Liver (tissue), 10 donors: ENCODE measurements at places on chromosomes 2 and 18.

DNA sequence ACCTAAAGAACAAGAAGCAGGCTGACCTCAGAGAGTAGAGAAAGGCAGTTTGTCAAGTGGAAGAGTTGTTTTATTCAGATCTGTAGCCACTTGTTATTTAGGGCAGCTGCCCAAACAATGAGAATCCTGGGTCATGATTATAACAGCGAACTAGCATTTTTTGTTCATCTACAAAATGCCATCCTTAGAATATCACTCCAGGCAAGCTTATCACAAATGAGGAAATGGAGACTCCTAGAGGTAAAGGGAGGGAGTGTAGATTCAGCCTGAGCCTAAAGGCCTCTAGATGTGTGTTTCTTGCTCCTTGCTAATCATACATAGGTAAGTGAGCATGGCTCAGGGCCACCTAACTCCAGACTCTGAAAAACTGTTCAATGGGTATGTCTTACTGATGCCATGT, 126.1 kb downstream of the HNMT start:
- no peaks in the 10 kb centered on the region for H3K36me3 ChIP-seq
- H3K4me1 ChIP-seq = peaks cover 6% of the 10 kb centered on the region
- no peak overlapping the region for H3K4me3 ChIP-seq
- no peak for DNase-seq
- H3K27ac ChIP-seq = no peak overlapping the region

DNA sequence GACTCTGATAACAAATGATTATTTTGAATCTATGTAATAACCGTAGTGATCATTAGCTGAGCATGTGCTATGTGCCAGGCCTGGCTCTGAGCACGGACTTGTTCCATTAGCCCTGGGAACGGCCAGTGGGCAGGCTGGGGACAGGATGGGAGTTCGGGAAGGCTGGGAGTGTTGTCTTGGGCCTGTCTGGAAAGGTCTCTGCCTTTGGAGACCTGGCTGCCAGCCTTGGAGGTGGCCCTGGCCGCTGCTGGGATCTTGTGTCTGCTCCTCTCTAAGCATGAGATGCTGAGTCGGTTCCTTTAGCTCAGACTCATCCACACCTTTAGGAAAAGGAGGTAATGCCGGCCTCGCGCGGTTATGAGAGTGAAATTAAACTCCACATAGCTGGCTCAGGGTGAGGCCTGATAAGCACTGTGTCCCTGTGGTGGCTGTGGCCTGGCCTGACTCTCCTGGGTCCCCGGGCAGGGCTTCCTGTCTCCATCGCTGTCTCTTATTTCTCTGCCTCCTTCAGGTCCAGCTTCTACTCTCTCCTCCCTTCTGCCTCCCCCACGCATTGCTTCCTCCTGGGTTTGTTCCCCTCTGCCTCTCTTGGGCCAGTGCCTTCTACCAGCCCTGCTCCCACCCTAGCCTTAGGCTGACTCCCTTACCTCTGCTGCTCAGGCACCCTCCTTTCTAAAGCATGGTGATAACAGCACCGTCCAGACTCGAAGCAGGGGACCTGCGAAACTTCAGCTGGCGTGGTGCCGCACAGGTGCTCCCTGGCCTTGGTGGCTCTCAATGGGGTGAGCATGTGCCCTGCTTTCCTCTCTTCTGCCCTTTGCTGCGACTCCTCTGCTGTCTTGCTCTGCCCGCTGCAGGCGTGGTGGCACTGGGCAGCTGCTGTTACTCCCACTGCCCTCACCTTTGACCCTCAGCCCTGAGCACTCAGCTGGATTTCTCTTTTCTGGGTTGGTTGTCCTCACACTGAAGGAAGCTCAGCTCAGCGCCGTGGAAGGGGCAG, 41.8 kb downstream of the NCK2 start:
- H3K4me3 ChIP-seq = no peak overlapping the region
- H3K4me1 ChIP-seq = no peaks in the 10 kb centered on the region
- H3K27ac ChIP-seq = no peak overlapping the region
- DNase-seq = no peak
- no peaks in the 10 kb centered on the region for H3K36me3 ChIP-seq
- no peaks in the 10 kb centered on the region for H3K27me3 ChIP-seq

DNA sequence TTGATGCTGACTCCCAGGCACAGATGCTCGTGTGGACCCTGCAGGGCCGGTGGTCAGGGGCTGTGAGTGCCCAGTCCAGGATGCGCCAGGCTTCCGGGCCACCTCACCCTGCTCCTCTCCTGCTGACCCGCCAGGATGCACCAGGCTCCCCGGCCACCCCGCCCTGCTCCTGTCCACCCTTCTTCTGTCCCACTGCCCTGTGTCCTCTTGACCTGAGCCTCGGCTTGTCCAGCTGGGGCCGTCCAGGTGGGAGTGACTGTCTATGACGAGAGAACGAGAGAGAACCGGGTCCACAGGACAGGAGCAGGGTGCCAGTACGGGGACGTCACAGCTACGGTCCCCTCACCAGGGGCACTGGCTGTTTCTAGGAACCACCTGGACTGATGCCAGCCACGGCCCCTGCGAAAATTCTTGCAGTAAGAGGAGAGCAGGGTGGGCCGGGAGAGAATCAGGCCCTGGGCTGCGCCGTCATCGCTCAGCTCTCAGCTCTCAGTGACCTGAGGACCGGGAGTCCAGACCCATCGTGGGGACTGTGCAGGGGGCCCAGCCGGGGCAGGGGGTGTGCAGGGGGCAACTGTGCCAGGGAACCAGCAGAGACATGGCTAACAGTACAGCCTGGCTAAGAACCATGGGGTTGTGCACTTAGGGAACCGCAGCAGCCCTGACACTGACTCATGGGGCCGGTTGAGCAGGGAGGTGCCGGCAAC, 12.9 kb upstream of the NFATC1 start:
- no peaks in the 10 kb centered on the region for H3K4me1 ChIP-seq
- no peak overlapping the region for H3K27ac ChIP-seq
- H3K27me3 ChIP-seq = no peaks in the 10 kb centered on the region
- peaks cover 5% of the 10 kb centered on the region for H3K36me3 ChIP-seq
- no peak for DNase-seq

DNA sequence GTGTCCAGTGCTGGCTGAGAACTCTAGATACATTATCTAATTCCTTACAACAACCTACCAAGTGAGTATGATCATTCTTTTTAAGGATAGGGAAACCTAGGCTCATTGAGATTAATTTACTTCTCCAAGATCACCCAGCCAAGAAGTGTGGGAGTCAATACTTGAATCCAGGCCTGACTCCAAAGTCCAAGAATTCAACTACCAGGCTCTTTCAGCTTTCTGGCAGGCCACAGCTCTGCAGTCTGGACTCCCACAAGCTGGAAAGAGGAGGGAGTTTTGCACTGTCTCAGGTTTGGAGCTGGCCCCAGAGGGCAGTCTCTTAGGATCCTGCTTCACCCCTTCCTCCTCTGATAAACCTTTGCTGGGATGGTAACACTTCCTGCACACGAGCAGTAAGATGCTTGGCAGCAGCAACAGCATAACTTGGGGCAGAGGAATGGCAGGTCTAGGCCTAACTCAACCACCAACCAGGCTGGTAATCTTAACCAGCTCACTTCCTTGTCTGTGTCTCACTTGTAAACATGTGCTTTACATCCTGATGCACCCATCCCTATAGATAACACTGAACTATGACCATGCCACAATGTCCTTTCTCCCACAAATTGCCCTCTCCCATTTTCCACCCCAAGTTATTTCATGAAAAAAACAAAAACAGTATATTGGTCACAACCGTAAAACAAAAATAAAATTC, 111.1 kb upstream of the ACAA2 start:
- H3K27ac ChIP-seq = no peak overlapping the region
- no peaks in the 10 kb centered on the region for H3K27me3 ChIP-seq
- H3K4me1 ChIP-seq = no peaks in the 10 kb centered on the region

DNA sequence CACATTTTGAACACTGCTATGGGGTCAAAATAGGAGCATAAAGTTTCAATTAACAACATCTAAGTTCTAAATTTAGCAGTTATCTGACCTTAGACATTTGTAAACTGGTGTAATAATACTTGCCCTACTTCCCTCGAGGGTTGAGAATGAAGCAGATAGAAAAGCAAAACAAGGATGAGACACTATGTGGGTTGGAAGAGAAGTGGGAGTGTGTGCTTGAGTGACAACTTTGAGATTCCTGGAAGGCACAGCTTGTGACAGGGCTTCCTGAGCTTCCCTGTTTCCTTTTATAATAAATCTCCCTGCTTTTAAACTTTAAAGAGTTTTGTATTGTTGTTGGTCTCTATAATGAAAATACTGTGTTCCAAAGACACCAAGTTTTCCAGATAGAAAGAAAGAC, 128.6 kb upstream of the CHST9 start:
- DNase-seq = no peak
- no peak overlapping the region for H3K27ac ChIP-seq
- no peaks in the 10 kb centered on the region for H3K36me3 ChIP-seq
- H3K4me3 ChIP-seq = no peak overlapping the region
- no peaks in the 10 kb centered on the region for H3K4me1 ChIP-seq
- H3K27me3 ChIP-seq = no peaks in the 10 kb centered on the region

- H3K27me3 ChIP-seq = no peaks in the 10 kb centered on the region
- no peaks in the 10 kb centered on the region for H3K4me1 ChIP-seq
- DNase-seq = no peak
- no peak overlapping the region for H3K27ac ChIP-seq
Observed at GRCh38 chr18:34467058-34467457, 242.3 kb upstream of the NOL4 start.

DNA sequence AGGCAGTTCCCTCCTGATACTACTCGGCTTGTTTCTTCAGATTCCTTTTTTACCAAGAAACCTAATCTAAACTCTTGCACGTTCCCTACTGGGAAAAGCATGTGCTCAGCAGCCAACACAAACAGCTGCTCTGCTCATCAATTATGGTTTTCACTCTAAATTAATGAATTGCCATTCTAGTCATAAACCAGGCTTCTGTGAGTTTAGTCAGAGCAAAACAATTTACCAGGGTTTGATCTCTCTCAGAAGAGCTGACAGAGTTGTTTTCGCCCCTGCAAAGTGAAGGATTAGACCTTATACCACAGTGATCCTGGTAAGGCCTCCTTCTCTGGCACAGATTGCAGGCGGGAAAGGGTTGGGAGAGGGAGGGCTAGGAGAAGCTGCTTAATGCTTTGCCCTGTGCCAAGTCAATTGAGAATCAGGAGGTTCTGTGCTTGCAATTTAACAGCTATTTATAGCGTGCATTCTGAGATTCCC, 57.2 kb downstream of the REEP1 start:
- H3K36me3 ChIP-seq = no peaks in the 10 kb centered on the region
- no peaks in the 10 kb centered on the region for H3K27me3 ChIP-seq
- no peaks in the 10 kb centered on the region for H3K4me1 ChIP-seq
- H3K4me3 ChIP-seq = no peak overlapping the region

DNA sequence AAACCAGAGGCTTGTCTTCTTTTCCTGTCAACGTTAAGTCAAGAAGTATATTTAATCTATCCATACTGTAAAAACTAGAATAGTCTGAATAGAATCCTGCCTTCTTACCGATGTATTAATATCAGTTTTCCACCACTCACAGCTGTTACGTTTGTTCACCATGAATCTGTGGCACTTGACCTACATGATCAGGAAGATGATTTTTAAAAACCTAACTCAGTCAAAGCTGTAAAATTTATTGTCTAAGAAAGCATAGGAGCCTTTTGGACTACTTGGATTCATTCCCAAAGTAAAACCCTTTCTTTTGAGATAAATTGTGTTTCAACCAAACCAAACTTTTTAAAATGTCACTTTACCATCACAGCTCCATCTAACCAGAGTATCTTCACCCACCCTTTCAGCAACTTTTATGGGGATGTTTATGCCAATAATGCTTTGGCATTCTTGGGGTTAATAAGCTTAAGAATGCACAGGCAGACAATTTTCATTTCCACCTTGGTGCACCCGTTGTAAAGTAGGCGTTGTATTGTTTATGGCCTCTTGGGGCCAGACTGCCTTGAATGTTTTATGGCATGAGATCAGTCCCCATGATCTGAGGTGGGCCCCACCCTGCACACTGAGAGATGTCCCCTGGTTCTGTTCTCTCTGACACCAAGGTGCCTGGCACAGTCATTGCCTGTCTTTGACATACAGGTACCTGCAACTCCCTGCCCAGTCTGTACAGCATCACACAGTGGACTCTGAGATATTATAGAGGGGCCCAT, 176.2 kb upstream of the EPAS1 start:
- H3K27me3 ChIP-seq = no peaks in the 10 kb centered on the region
- H3K4me3 ChIP-seq = no peak overlapping the region
- H3K36me3 ChIP-seq = peaks cover 1% of the 10 kb centered on the region
- DNase-seq = no peak

- DNase-seq = no peak
- peaks cover 43% of the 10 kb centered on the region for H3K36me3 ChIP-seq
Observed at GRCh38 chr2:127270663-127271062, 23.3 kb downstream of the ERCC3 start.

DNA sequence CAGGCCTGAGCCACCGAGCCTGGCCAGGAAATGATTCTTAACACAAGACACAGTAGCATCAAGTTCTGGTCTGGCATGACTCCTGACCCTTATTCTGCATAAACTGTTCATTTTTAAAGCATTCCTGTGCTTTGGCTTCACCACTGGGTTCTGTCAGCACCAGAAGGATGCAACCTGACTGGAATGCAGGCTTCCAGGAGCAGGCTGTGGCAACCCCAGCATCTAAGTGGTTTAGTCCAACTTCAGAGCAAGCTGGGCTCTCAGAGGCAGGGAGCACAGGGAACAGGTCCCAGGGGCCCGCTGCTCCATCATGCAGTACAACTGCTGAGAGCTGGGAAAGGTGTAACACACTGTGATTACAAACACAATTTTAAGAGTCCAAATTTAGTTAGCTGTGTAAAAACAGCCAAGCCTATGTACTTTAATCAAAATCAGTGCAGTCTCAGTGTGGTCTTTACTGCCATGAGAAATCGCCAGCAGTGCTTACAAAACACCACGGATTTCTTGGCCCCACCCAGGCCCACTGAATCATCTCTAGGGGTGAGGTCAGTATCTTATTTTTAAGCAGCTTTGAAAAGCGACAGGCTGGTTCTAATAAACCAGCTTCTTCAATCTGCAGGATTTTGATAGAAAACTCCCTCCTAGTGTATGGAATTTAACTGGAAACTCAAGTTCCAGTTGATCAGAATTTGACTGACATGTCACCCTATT, 44.4 kb upstream of the TMEM182 start:
- no peaks in the 10 kb centered on the region for H3K27me3 ChIP-seq
- no peak for DNase-seq
- no peaks in the 10 kb centered on the region for H3K4me1 ChIP-seq
- H3K4me3 ChIP-seq = no peak overlapping the region

GRCh38 chr18:78875016-78875777, 104.4 kb upstream of the SALL3 start:
- H3K4me3 ChIP-seq = no peak overlapping the region
- H3K4me1 ChIP-seq = no peaks in the 10 kb centered on the region
- DNase-seq = peak; percentile 33
- no peaks in the 10 kb centered on the region for H3K36me3 ChIP-seq
- no peak overlapping the region for H3K27ac ChIP-seq

GRCh38 chr2:220493871-220494525, 866.6 kb downstream of the SLC4A3 start:
- H3K4me3 ChIP-seq = no peak overlapping the region
- no peaks in the 10 kb centered on the region for H3K36me3 ChIP-seq
- no peak overlapping the region for H3K27ac ChIP-seq

- DNase-seq = no peak
- no peak overlapping the region for H3K27ac ChIP-seq
- H3K4me1 ChIP-seq = no peaks in the 10 kb centered on the region
- no peaks in the 10 kb centered on the region for H3K27me3 ChIP-seq
- H3K36me3 ChIP-seq = no peaks in the 10 kb centered on the region
Observed at GRCh38 chr2:223383315-223383714, 218.8 kb downstream of the SCG2 start.
